OCI-M1 (cell line): ENCODE measurements at places on chromosomes 16 and 17.
A peak's percentile ranks its signal among the peaks of the same experiment; 100 is the strongest.

DNA sequence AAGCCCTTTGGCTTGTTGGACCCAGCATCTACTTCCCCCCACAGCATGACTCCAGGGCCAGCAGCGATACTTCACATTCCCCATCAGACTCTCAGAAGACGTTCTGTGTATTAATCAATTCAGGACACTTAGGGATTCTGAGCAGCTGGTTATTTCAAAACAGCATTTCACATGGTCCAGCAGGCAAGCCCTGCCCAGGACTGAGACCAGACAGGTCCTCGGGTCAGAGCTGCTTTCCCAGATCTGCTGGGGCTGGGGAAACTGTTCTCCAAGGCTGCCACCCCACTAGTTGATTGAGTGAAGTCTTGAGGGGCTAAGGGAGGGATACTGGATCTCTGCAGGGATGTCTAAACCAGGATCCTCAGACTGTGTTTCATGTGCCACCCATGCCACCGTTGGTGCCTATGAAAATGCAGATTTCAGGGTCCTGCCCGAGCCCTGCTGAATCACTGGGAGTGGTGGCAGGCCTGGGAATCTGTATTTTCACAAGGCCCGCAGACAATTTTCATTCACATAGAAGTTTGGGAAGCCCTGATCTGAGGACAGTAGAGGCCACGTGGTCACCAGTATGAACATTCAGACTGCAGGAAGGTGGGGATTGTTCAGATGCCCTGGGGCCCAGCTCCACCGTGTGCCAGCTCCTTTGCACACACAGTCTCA, 40.6 kb upstream of the CDH5 start:
- no peak for DNase-seq

DNA sequence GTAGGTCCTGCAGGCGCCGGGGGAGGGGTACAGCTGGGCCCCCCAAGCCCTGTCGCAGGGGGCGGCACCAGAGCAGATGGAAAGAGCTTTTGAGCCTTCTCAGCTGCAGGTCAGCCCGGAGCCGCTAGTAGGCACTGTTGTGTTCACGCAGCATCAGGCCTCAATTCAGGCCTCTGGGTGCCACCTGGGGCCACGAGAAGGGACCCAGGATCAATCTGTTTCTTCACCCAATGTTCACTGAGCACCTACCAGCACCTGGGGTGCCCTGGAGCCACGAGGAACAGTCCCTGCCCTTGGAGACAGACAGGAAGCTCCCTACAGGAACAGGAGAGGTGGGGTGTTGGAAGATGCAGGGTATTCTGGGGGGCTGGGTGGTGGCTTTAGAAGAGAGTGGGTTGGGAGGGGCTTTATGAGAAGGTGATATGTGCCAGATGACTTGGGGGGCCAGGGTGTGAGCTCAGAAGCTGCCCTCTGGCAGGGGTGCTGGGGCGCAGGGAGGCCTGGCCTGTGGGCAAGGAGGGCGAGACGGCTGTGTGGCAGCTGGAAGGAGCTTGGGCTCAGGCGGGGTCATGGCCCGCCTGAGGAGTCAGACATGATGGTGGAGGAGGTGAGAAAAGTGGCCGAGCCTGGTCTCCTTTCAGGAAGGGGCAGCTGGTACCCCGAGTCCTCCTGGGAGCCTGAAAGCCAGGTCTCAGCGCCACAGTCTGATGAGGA, 121.9 kb upstream of the GSE1 start:
- peak; percentile 35 for DNase-seq

- no peak for DNase-seq
These were observed 275.0 kb upstream of the CDH5 start for GRCh38 chr16:66091471-66091891.

DNA sequence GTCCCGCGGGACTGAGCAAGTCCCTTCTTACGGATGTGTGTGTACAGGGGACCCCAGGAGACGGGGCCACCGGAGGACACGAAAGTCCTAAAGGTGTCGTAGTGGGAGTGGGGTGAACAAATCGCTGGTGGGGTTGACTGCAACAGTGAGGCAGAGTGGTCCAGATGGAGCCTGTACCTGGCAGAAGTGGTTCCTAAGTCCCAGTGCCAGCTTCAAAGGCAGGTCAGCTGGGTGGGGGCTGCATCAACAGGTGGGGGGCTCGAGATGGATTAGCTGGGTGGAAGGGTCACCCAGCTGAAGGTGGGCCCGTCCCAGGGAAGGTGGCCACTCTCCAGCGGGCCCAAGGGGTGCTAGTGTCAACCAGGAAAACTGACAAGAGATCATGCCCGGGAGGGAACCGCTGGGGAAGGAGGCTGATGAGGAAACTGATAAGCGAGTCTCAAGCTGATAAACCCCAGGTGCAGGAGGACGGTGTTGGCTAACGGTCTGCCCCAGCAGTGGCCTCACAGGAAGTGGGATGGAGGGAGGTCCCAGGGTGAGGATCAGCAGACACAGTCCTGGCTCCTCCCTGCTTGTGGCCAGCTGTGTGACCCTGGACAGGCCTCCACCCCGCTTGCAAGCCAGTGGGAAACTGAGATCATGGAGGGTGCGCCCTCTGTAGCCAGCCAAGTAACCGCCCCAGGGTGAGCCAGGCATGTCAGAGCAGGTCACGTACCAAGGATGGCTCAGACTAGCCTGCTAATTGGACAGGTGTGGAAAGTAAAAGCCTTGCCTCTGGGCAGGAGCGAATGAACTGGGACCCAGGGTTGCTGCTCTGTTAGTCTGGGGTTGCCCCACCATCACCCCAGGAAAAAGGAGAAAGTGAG, 1.0 kb downstream of the ORAI3 start:
- DNase-seq: peak; percentile 94

GRCh38 chr16:66984892-66985311, 3.5 kb upstream of the CES4A start:
- DNase-seq: no peak

GRCh38 chr17:42132941-42133340, 10.3 kb downstream of the HSPB9 start:
- DNase-seq: peak; percentile 84

DNA sequence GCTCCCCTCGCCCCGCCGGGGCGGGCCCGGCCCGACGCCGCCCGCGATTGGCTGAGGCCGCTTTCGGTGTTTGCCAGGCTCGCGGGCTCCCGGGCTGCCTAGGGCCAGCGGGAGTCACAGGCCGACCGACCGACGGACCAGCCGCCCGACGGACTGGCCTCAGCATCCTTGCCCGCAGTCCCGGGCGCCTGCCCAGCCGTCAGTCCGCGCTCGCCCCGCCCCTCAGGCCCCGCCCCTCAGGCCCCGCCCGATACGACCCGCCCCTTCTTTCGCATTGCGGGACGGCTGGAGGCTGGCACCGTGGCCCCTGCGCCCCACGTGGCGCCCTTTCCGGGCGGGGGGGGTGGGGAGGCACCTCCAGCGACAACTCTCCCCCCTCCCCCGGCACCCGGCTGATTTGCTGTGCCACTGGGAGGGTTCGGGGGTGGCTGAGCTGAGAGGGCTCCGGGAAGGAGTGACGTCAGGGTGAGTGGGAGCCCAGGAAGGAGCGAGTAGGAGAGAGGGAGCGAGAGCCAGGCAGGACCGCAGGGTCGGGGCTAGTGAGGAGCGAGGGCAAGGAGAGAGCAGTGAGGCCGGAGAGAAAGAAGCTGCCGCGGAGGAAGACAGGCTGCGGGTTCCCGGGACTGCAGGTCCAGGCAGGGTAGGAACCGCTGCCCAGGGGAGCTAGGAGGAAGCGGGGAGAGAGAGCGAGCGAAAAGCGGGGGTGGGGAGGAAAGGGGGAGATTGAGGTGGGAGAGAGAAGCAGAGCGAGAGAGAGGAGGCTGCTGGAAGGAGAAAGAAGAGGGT, at the start of gene ASPHD1:
Gene ASPHD1 (plus strand): TSS at position 387 of the 786 bp plus-strand sequence. CDS start 484 bp downstream, outside the sequence.
- DNase-seq: peak; percentile 90

DNA sequence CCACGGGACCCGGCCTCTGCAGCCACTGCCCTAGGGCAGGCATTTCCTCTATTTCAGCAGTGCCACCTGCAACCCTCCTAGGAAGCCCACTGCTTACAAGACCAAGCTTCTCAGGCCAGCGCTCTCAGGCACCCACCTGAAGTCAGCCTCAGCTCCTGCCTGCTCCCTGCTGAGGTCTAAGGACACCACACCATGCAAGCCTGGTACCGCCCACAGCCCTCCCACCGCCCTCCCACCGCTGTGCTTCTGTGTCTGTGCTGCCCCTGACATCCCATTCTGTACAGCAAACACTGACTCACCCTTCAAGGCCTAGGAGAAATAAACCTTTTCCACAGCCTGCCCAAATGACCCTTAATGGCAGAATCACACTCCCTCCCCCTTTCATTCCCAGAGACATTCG, 6.3 kb downstream of the CLUH start:
- no peak for DNase-seq

GRCh38 chr17:63529711-63530556, 6.8 kb downstream of the KCNH6 start:
- DNase-seq: no peak

- DNase-seq: peak; percentile 75
These were observed 8.0 kb downstream of the FLYWCH1 start for GRCh38 chr16:2919511-2920255.

DNA sequence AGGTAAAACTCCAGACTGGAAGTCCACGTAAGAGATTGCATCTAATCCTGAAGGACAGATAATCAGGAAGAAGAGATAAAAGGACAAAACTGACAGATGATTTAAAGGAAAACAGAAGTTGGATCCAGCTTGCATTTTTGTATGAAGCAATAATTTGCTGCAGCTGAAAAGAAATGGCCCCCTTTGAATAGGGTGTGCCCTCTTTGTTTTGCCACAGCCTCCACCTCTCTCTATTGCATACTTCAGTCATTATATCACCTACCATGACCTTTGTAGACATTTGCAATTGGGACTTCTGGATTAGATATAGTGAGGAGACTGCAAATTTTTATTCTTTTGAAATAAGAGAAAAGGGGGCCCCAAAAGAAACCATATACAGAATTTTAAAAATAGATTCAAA, 8.1 kb downstream of the NOG start:
- no peak for DNase-seq

DNA sequence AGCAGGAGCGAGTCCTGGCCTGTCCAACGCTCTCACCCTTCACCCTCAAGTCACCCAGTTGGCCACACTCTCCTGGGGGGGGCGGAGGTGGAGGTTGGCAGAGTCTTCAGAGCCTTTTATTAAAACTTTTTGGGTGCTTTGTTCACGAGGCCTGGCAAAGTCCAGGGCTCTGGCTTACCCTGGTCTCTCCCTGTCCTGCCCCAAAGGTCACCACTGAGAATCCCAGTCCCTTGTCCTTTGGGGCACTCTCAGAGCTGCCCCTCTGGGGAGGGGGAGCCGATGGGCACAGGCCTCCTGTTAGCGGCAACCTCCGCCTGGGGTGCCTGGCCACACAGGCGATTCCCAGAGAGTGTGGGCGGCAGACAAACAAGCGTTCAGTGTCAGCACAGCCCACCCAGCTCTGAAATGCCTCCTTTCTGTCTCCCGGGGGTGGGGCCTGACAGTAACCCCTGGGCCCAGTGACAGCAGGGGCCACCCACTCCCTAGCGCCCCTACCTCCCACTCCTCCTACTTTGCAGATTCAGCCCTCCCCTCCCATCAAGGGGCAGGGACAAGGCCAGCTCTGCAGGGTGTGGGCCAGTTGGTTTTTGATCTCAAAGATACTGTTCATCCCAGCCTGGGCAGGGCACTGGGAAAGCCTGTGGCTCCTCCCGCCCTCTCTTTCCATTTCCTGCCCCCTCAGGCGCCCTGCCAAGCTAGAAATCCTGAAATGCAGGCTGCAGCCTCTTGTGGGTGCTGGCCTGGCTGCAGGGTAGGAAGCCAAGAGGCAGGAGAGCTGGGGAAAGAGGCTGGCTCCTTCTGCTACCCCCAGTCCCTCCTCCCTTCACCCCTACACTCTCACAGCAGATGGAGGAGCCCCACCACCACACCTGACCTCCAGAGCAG, 36.6 kb upstream of the EMP2 start:
- DNase-seq: no peak
